ENCODE measurements at places on chromosomes 3 and 15.

DNA sequence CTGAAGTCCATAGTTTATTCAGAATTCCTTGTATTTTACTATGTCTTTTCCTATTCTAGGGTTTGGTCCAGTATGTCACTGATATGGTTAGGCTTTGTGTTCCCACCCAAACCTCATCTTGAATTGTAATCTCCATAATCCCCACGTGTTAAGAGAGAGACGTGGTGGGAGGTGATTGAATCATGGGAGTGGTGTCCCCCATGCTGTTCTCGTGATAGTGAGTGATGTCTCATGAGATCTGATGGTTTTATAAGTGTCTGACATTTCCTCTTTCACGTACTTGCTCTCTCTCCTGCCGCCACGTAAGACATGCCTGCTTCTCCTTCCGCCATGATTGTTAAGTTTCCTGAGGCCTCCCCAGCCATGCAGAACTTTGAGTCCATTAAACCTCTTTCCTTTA, 6.6 kb upstream of the TEX9 start:
- DNase-seq, result no peak

DNA sequence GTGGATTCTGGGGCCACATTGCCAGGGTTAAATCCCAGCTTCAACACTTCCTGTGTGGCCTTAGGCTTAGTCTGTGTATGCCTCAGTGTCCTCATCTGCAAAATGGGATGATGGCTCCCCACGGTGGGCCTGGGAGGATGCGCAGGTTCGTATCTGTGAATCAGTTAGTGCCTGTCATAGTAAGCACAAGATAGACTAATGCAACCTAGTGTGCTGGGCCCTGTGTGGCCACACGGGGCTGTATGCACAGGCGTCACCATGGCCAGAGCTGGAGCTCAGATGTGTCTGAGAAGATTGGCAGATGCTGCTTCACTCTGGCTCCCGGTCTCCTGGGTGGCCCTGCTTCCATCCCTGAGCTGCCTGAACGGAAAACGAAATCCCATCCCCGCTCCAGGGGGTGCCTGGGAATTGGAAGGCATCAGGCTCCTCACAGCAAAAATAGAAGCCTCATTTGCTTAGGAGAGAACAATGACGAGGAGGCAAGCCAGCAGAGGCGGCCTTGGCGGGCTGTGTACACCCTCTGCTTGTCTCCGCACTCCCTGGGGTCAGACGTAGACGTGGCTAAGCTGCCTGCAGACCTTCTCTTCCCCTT, 103.6 kb downstream of the APBA2 start:
- no peak for DNase-seq

GRCh38 chr15:68500363-68501258, 68.6 kb upstream of the ITGA11 start:
- DNase-seq, result no peak

DNA sequence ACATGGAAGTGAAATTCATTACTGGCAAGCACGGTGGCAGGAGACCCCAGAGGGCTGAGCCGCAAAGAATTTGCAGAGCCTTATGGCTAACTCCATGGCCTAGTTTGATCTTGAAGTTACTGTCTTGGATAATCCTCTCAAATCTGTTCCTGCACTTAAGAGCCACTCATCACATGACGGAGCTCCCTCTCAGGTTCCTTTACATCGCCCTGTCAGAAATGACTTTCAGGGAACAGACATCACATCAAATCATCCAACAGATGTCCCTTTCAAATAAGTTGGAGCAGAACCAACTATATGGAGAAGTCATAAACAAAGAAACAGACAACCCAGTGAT, 328.8 kb upstream of the THBS1 start:
- DNase-seq, result no peak

GRCh38 chr3:172580680-172581401, 57.6 kb upstream of the TNFSF10 start:
- no peak for DNase-seq

GRCh38 chr3:23701716-23702597, 103.8 kb upstream of the UBE2E1 start:
- no peak for DNase-seq

- DNase-seq, result no peak
Measured at GRCh38 chr15:85764649-85765277, 30.0 kb downstream of the KLHL25 start.

DNA sequence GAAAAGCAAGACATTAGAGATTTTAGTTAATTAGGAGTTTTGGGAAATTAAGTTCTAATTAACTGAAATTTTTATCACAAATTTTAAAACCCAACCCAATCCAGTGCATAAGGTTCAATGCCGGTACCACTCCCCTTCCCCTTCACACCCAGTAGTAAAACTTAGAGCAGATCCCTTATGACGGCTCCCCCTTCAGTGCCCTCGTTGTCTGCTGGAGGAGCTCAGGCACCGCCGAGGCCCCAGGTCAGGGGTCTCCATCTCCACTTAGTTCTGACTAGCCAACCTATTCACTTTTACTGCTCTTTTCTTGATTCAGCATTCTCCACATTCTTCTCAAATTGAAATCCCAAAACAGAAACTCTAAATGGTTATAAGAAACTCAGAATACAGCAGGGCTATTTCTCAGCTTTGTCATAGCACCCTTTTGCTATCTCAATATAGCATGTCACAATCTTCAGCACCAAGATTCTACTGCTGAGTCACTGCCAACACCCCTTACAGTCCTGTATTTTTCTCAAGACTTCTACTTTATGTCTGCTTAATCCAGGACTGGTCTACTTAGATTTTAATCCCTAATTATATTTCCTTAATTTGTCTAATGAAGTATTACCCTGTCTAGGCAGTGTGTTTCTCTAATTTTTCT, 39.8 kb downstream of the TUBGCP4 start:
- DNase-seq, result no peak

- DNase-seq, result no peak
Measured at GRCh38 chr15:58748852-58749531, 515 bp downstream of the ADAM10 start.

DNA sequence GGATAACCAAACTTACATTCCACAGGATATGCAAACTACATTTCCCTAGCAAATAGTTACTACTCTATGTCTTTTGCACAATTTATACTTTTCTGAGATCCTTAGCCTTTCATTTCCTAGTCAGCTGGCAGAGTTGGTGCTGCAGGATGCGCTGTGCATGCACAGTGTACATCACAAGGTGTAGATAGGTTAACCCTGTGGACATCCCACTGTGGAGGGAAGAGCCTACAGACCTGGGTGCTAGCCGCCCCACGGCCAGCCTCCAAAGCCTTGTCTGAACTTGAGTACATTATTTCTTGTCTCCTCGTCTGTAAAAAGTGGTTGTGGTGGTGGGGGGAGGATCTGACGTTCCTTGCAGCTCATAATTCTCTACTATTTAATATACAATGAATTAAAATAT, 3.5 kb downstream of the TNFSF10 start:
- no peak for DNase-seq

DNA sequence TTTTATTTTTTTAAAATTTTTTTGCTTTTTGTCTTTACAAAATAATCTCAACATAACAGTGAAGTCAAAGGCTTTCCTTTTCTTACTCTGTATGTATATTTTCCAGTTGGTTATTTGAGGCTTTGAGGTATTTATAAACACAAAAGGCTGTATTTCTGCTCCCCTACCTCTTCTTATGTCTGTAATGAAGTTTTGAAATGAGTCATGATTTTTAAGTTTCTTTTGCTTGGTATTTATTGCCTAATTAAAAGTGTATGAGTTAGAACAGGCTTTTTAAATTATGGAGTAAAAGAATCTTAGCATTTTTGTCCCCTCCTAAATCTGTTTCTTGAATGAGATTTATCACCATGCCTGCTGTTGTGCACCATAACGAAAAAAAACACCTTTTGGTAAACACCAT, 66.0 kb downstream of the DCUN1D1 start:
- DNase-seq, result no peak

DNA sequence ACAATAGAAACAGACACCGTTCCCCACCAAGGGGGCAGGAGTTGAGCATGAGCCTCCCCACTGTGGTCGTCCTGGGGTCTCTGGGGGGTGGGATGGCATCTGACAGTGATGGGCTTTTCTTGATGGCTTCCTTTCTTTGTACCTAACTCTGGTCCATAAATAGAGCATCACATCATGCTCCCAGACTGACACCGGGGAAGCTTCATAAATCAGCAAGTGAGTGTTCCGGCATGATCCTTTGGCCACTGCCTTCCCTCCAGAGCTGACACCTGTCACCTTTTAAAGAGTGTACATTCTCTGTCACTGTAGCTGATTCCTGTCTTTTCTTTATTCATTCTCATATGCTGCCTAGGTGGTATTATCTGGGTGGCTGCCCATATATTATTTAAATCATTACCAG, 129.9 kb downstream of the ROBO2 start:
- DNase-seq, result no peak

GRCh38 chr15:65476903-65477302, 40.6 kb downstream of the DPP8 start:
- DNase-seq, result no peak

DNA sequence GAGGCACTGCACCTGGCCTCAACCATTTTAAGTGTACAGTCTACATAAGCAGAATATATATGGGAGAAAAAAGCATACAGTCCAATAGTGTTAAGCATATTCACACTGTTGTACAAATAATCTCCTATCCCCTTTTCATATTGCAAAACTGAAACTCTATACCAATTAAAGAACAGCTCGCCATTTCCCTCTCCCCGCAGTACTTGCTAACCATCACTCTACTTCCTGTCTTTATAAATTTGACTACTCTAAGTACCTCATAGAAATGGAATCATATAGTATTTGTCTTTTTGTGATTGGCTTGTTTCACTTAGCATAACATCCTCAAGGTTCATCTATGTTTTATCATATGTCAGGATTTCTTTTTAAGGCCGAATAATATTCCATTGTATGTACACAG, 21.6 kb upstream of the TASOR start:
- no peak for DNase-seq

- DNase-seq, result no peak
Measured at GRCh38 chr3:181999314-181999713, 287.6 kb downstream of the SOX2 start.

DNA sequence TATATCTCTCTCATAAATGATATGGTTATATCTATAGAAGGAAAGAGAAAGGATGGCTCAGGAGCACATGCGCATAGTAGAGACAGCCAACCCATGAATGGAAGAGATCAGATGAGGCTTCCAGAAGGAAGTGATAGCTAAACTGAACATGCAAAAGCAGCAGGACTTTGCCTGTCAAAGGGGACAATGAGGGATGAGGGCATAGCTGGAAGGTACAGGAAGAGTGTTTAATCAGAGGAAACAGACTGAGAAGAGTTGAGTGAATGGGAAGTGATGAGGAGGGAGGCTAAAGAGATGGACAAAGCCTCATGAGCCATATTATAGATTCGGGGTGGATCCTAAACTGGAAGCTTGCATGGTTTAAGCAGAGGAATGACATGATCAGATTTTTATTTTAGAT, 26.5 kb upstream of the VEPH1 start:
- DNase-seq, result no peak

- no peak for DNase-seq
Measured at GRCh38 chr15:85825719-85826118, 31.0 kb upstream of the KLHL25 start.

- no peak for DNase-seq
Measured at GRCh38 chr15:90078965-90079364, 23.3 kb downstream of the IDH2 start.

GRCh38 chr3:168812234-168812633, 716.5 kb upstream of the GOLIM4 start:
- DNase-seq, result no peak

- DNase-seq, result no peak
Measured at GRCh38 chr15:95658799-95659198, 671.7 kb upstream of the NR2F2 start.

GRCh38 chr3:186955898-186956696, 25.8 kb downstream of the ST6GAL1 start:
- no peak for DNase-seq

DNA sequence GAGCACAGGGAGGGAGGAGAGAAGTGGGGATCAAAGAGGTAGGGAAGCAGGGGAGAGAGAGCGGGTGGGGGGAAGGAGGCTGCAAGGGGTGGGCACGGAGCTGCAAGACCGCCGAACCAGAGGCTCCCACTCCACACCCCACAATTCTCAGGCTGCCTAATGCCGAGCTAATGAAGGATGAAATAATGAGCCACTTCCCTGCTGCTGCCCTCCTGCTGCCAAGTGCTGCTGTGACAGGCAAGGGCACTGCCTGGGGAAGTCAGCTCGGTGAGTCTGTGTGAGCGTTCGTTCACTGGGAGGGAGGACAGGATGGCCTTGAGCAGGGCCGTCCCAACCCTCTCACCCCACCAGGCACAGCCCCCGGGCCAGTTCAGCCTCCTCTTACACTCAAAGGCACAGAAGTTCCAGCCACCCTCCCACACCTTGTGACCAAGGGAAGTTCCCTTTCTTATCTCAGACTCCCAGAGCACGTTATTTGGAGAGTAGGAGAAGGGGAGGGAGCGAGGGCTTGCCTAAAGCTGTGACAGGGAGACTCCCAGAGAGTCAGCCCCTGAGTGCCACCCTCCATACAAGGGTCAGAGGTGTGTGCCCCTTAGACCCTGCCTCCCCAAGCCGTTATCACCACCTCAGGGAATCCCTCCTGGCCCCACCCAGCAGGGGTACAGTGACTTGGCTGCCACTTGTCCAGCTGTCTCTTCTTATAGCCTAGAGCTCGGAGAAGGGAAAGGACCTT, 12.4 kb downstream of the GLYCTK start:
- peak; percentile 84 for DNase-seq

GRCh38 chr15:69610277-69610676, 157.7 kb downstream of the RPLP1 start:
- DNase-seq, result peak; percentile 20

DNA sequence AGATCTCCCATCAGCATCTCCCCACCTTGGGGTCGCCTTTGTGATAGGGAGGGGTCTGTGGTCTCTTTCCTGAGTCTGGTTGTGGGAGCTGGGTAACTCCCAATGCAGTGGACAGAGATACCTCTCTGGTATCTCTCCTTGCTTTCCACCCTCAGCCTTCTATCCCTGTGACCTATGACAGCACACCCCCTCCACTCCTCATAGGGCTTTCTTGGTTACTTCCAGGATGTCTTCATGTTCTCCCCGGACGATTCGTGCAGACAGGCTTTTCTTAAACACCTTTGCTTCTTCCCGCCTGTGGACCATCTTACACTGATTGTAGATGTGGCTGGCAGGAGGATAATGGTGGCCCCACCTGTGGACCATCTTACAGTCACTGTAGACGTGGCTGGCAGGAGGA, 14.2 kb upstream of the NRROS start:
- no peak for DNase-seq

- DNase-seq, result no peak
Measured at GRCh38 chr3:102237181-102237580, 197.6 kb upstream of the ZPLD1 start.

GRCh38 chr15:75697523-75697922, 15.1 kb downstream of the CSPG4 start:
- DNase-seq, result no peak

GRCh38 chr3:131231710-131232389, 149.7 kb upstream of the NUDT16 start:
- no peak for DNase-seq

- DNase-seq, result no peak
Measured at GRCh38 chr3:156425651-156426050, 129.3 kb downstream of the SSR3 start.

- DNase-seq, result no peak
Measured at GRCh38 chr3:99920481-99921376, 103.1 kb downstream of the CMSS1 start.

- no peak for DNase-seq
Measured at GRCh38 chr15:53555226-53555625, 204.2 kb downstream of the WDR72 start.

GRCh38 chr15:64687172-64687571, 88.2 kb downstream of the RBPMS2 start:
- DNase-seq, result no peak

- DNase-seq, result no peak
Measured at GRCh38 chr3:72613871-72614270, 234.4 kb downstream of the SHQ1 start.

- DNase-seq, result no peak
Measured at GRCh38 chr15:82767163-82767829, 38.6 kb downstream of the FSD2 start.

- DNase-seq, result no peak
Measured at GRCh38 chr3:177105623-177106022, 91.7 kb downstream of the TBL1XR1 start.
